ENCODE measurements at places on chromosomes 4 and X. TPM values are rescaled to one million over a fixed set of nuclear protein-coding genes. Genes with fewer than 3 reads are reported as not detected.

DNA sequence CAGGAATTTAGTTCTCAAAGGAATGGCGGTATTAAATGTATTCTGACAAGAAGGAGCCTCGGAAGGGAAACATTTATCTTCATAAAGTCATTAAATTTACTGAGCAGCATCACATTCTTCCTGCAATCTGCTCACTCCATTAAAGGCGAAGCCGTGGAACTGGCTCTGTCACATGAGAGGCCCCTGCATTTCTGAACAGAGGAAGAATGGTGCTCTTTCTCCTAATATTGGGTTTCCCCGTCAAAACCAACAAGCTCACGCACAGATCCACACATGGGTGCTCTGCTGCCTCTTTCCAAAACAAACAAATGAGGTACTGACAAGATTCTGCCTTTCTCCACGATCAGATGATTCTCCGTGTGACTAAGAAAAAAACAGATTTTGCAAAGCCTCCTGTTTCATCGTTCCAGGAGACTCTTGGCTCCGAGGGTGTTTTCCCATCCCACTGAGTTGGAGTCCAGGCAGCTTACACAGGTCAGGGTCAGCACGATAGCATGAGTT is 191.2 kb downstream of the IDS start:
- DNase-seq: no peak

DNA sequence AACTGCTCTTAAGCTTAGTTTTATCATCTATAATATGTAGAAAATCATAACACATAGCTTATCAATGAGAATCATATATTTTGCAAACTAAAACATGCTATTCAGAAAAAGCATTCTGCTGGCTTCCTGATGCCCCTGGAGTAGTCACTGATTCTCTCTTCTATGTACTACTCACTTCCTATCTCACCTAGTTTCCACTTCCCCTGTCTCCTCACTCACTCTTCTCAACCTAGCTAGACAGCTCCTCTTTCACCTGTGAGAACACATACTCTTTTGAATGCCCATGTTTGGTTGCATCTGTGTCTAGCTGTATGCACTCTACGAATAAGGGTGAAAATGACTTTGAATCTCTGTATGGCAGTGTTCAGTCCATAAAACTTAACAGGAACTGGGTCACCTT is 9.3 kb downstream of the TMEM144 start:
- no peak for DNase-seq

DNA sequence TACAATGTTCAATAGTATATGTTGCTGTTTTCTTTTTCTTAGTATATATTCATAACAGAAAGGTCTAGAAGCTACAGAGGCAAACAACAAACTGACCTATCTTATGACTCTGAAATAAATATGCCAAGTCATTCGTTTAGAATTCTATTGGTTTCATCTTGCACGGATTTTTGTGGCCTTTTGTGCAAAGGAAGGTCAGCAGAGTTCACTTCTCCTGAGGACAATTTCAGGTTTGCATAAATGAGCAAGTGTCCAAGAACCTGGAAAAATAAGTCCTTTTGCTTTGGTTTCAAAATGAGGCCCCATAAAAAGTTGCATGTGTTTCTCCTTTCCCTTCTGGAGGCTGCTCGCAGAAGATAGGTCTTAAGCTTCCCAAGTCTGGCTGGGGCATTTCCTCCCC is 156.9 kb downstream of the APBB2 start:
- DNase-seq: no peak

The PHOX2B gene
- 0.76 TPM for total RNA-seq

DNA sequence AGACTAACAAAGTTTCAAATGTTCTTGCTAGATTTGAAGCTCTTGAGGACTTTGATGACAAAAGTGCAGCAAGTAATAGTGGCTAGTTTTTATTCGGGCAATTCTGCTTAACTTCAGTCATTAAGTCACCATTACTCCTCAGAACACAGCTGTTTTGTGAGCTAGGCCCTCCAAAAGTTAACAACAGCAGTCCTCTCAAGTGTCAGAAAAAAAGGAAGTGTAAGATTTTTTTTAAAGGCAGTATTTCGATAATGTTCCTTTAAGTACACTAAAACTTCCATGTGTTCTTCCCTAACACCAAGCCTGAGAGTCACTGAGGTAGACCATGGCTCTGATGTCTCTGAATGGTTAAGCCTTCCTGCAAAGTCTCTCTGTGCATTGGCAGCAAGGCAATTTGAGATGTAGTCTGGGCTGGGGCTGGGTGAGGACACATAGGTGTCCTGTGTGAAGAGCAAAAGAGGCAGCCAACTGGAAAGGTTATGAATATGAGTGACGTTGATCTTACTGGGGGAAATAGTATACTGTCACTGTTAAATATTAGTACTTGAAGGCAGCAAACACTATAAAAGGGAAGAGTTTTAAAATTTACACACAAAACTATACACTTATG is 174.0 kb upstream of the MAP3K15 start:
- DNase-seq: no peak
